ENCODE measurements at places on chromosomes 7 and 10.

GRCh38 chr7:20696002-20696605 is 80.6 kb downstream of the ABCB5 start:
- no peak for DNase-seq

GRCh38 chr7:41297166-41297565 is 405.7 kb downstream of the INHBA start:
- no peak for DNase-seq

GRCh38 chr7:130923930-130924329 is 189.9 kb upstream of the KLF14 start:
- DNase-seq = no peak

GRCh38 chr10:111233439-111233838 is 156.6 kb downstream of the ADRA2A start:
- DNase-seq = no peak

DNA sequence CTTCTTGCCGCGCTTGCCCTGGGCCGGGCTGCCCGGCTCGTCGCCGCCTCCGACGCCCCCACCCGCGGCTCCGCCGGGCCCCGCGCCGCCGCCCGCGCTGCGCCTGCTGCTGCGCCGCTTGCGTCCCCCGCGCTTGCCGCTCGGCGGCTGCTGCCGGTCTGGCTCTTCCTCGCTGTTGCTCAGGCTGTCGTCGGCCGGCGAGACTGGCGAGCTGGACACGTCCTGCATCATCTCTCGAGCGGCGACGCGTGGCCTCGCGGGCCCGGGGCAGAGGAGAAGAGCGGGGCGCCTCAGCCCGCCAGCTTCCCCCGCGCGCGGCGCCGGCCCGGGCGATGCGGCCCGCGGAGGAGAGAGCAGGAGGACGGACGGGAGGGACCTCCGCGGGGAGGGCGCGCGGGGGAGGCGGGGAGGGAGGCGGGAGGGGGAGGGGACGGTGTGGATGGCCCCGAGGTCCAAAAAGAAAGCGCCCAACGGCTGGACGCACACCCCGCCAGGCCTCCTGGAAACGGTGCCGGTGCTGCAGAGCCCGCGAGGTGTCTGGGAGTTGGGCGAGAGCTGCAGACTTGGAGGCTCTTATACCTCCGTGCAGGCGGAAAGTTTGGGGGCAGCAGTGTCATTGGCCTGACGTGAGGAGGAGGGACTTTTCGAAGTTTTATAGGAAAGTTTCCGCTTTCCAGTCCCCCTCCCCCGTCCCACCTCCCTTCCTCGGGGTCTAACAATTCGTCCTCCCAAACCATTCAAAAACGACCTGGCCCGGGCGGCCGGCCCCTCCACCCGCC is at the start of gene TWIST1:
Gene TWIST1, minus strand, starts transcription at position 546 of the 779 bp plus-strand sequence. Its CDS starts 315 bp downstream, at position 231.
- no peak for DNase-seq

DNA sequence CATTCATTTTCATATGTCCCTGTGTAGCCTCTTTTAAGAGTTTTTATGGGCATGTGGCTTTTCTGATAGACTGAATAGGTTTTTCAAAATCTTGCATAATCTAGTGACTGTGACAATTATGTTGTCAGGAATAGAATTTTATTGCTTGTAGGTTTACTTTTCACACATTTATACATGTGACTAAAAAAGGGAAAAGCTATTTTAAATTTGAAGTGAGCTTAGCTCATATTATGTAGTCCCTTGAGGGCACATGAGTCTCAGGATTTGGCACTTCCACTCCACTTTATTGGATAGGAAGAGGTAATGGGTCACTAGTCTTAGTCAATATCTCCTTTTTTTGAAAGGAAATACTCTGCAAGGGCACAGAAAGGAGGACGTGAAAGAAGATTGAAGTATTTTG is 247.3 kb downstream of the SUGCT start:
- DNase-seq = no peak

DNA sequence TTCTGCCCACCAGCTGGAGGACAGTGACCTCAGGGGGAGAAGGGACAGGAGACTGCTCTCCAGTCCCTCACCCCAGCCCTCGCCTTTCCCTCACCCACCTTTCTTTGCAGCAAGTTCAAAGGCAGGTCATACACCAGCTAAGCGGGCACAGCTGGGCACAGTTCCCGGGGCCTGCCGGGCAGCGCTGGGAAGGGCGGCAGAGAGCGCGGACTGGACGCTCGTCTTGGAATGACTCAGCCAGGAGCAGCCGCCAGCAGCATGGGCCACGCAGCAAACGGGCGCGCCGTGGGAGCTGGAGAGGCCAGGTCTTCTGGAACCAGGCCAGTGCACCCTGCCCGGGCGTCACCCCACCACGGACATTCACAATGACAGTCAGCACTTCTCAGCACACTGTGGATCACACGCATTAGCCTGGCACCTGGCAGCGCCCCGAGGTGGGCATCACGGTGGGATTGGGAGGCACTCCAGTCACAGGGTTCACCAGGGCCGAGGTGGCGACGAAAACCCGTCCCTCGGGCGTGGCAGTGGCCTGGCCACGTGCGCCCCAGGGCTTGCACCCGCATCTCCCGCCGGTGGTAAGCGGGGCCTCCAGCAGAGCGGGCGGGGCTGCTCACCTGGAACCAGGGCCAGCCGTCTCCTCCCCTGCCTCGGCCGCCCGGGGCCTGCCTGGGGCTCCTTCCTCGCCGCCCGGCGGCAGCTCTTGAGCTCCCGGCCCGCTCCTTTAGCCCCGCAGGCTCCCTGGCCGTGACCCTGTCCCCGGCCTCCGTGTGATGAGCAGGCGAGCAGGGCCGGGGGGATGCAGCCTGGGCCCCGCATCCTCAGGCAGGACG is 29.0 kb upstream of the WDFY4 start:
- DNase-seq = no peak

- DNase-seq = no peak
Observed at GRCh38 chr7:13745530-13745929, 243.9 kb downstream of the ETV1 start.

GRCh38 chr10:60572511-60573194 is 183.0 kb upstream of the ANK3 start:
- no peak for DNase-seq

DNA sequence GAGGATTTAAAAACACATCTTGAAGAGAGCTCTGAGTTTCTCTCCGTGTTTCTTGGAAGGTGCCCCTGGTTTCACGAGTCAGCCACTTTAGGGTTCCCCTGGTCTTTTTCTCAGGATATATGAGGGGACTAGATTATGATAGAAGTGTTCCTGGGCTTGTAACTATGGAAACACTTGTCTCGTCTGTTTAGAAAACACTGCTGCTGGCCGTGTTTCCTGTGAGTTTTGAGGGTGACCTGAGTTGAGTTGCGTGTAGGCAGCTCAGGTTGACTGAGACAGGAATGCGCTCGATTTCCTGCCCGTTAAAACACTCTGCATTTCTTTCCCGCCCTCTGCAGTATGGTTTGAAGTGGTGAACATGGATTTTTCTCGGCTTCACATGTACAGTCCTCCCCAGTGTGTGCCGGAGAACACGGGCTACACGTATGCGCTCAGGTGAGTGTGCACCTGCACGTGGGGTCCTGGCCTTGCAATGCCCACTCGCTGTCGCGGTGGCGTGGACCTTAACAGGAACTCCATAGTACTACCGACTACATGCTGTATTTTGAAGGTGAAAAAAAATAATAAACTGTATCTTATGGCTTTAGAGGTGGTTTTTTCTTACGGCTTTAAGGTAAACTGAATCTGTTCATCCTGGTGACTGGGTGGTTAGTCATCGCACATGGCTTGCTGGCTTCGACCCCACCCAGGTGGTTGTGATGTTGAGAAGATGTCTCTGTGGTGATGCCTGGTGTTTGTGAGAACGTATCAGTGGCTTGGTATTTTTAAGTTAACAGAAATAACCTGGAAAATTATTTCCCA is at the start of gene SUN1:
Gene SUN1, plus strand, starts transcription at position 310 of the 801 bp plus-strand sequence. Its CDS starts 49 bp downstream, at position 359.
- peak; percentile 32 for DNase-seq

DNA sequence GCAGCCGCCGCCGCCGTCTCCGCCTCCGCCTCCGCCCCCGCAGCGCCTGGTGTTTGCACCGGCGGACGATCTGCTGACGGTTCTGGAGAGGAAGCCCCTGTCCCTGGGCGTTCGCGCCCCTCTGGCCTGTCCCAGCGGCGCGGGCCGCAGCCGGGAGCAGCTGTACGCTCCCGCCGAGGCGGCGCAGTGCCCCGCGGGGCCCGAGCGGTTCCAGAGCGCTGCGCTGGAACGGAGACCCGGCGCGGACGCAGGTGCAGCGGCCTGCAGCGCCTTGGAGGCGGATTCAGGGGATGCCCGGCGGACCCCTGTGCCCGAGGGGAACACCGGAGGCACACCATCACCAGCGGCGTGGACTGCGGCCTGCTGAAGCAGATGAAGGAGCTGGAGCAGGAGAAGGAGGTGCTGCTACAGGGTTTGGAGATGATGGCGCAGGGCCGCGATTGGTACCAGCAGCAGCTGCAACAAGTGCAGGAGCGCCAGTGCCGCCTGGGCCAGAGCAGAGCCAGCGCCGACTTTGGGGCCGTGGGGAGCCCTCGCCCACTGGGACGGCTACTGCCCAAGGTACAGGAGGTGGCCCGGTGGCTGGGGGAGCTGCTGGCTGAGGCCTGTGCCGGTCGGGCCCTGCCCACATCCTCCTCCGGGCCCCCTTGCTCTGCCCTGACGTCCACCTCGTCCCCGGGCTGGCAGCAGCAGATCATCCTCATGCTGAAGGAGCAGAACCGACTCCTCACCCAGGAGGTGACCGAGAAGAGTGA is 24.8 kb upstream of the ZNF735 start:
- DNase-seq = no peak

- no peak for DNase-seq
Observed at GRCh38 chr7:113801751-113802150, 117.1 kb downstream of the PPP1R3A start.

- DNase-seq = peak; percentile 47
Observed at GRCh38 chr7:107180378-107180777, 11.6 kb downstream of the HBP1 start.

DNA sequence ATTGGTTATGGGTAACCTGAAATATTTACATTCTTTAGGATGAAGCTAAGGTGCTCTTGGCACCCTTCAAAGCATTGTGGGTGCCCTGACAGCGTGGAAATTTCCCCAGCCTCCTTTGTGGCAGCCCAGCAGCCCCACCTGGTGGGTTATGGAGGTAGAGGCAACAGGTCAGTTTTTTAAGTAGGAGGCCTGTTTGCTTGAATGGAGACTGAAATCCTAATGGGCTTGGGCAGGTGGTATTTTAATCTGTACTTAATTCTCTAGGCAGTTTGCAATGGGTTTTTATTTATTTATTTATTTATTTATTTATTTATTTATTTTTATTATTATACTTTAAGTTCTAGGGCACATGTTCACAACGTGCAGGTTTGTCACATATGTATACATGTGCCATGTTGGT is 139.4 kb downstream of the EPC1 start:
- DNase-seq = no peak

DNA sequence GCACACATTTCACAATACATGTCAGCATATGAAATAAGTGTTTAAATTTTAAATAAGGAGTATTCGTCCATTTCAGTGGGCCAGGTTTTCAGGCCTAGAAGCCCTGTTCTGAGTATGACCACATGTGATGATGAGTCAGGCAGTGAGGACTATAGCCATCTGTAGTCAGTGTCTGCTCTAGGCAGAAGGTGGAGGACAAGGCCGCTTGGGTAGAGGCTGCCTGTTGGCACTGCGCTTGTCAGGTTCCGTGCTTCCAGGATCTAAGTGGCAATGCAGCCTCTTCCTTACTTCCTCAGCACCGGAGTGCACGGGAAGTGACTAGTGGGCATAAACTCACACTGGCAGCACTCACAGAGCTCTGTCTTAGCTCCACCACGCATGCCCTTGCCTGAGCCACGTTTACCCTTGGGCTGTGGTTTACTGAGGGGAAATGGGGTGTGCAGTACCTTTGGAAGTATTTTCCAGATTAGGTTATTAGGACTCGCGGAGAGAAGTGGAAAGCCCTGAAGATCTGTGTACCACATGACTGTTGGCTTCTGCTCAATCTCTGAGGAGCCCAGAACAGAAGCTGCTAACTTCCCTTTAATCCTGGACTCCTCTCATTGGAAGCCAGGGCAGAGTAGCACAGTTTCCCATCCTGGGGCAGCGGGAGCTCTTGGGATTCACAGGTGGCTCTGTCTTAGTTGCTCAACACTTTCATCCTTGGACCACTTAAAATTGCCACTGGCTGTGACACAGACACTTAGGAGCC is 87.5 kb upstream of the GJD4 start:
- no peak for DNase-seq

- DNase-seq = no peak
Observed at GRCh38 chr7:154744256-154744860, 258.6 kb downstream of the PAXIP1 start.

GRCh38 chr7:13320333-13320732 is 632.9 kb downstream of the ARL4A start:
- DNase-seq = no peak

GRCh38 chr7:100489121-100489520 is 5.4 kb downstream of the NYAP1 start:
- DNase-seq = no peak

DNA sequence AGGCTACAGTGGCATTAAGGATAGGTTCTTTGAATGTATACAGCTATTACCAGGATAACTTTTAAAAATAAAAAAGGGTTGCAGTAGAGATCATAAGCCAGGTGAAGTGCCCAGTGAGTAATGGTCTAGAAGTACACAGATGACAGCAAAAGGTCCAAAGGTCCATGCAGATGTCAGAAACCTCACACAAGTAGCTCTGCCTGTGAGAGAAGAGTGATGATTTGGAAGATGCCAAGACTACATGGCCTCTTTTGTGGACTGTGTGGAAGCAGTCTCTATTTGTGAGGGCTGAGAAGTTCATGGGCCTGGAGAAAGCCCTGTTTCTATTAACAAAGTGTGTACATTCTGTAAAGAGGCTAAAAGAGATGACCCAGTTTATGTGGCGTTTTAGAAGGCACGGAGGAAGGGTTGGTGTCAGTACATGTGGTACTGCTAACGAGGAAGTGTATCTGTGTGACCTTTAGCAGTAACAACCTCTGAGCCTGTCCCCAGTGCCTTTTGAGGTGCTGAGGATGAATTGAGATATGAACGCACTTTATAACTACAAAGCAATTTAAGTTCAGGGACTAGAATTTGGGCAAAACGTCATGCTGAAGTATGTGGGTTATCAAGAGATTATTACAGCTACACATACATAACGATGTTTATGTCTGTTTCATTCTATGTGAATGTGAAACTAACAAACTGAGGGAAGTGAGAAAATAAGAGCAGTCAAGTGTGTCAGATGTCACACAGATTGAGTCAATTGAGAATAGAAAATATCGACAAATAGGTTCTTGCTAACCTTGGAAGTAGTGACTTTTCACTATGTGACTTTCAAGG is 7.6 kb downstream of the CYCS start:
- DNase-seq = no peak

- DNase-seq = no peak
Observed at GRCh38 chr10:58894929-58895328, 281.5 kb upstream of the PHYHIPL start.

- no peak for DNase-seq
Observed at GRCh38 chr7:150450491-150451001, at the start of gene GIMAP8. GIMAP8 (plus strand) TSS chr7:150450630; CDS start chr7:150466699, 16,069 bp downstream.

Data from stimulated activated CD8-positive, alpha-beta memory T cell treated with anti-CD3 and anti-CD28 coated beads, Interleukin-7, amount 100 ng/mL, for 1 hour (primary cell).